ENCODE measurements at places on chromosomes 16 and 17.

DNA sequence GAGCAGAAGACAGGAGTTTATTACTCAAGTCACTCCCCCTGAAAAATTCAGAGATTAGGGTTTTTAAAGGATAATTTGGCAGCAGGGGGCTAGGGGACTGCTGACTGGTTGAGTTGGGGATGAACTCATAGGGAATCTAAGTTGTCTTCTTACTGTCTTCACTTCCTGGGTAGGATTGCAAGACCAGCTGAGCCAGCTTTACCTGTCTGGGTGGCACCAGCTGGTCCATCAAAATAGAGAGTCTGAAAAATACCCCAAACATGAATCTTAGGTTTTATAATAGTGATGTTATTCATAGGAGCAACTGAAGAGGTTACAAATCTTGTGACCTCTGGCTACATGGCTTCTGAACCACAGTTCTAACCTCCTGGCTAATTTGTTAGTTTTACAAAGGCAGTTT lies 157.9 kb downstream of the PPM1E start:
- no peak for DNase-seq

DNA sequence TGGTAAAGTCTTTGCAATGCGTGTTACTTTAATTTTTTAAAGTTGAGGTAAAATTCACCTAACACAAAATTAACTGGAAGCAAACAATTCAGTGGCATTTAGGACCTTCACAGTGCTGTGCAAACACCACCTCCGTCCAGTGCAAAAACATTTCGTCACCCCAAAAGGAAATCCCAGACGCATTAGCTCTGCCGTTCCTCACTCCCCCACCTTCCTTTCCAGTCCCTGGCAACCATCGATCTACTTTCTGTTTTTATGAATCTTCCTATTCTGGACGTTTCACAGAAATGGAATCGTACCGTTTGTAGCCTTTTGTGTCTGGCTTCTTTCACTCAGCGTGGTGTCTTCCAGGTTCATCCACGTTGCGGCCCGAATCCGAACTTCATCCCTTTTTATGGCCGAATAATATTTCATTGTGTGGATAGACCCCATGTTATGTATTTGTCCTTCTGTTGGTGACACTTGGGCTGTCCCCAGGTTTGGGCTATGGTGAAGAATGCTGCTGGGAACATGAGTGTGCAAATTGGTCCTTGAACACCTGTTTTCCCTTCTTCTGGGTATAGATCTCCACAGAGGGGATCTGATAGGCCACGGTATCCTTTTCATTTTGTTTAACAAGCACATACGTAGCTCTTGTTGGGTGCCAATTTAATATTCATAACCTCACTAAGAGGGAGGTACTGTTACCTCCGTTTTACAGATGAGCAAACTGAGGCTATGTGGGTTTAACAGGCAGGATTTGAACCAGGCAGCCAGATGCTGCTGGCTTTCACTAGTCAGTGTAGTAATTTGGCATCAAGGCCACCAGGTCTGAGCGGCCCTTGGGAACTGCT lies 232.0 kb upstream of the GSE1 start:
- no peak for DNase-seq

- DNase-seq = no peak
Measured at GRCh38 chr16:75491876-75492275, 3.4 kb downstream of the CHST6 start.

DNA sequence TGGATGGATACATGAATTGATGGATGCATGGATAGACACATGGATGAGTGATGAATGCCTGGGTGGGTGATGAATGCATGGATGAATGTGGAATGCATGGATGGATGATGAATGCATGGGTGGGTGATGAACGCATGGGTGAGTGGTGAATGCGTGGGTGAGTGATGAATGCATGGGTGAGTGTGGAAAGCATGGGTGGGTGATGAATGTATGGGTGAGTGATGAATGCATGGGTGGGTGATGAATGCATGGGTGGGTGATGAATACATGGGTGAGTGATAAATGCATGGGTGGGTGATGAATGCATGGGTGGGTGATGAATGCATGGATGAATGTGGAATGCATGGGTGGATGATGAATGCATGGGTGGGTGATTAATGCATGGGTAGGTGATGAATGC lies 83.9 kb upstream of the HSBP1 start:
- no peak for DNase-seq

DNA sequence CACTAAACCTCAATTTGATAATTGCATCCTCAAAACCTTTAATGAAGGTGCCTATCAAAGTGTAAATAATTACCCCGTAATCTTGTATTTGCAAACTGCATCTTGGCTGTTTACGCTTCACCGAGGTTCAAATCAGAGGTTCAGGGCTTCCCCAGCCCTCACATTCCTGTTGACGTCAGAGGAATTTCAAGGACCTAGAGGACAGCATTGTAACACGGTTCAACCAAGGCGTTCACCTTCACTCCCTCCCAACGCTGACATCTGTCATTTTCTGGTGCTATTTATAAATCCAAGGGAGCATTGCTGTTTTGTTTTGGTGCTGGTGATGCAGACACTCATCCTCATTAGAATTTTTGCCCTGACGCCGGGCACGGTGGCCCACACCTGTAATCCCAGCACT lies 691.6 kb upstream of the RBFOX1 start:
- no peak for DNase-seq

GRCh38 chr17:41393294-41393693 lies 4.1 kb downstream of the KRT31 start:
- DNase-seq = no peak

- DNase-seq = no peak
Measured at GRCh38 chr16:79267146-79267545, 333.4 kb downstream of the MAF start.

GRCh38 chr16:6146356-6146755 lies 1048.8 kb upstream of the EEF2KMT start:
- DNase-seq = no peak

DNA sequence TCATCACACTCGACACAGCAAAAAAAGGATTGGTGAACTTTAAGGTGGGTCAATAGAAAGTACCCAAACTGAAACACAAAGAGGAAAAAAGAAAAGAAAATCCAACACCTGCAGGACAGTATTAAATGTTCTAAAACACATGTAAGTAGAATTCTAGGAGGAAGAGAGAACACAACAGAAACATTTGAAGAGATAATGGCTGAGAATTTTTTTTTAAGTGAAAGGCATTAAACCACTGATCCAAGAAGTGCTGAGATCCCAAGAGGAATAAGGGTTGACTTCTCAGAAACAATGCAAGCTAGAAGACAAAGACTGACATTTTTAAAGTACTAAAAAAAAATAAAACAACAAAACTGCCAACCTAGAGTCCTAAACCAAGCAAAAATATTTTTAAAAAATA lies 31.6 kb downstream of the VPS53 start:
- no peak for DNase-seq

DNA sequence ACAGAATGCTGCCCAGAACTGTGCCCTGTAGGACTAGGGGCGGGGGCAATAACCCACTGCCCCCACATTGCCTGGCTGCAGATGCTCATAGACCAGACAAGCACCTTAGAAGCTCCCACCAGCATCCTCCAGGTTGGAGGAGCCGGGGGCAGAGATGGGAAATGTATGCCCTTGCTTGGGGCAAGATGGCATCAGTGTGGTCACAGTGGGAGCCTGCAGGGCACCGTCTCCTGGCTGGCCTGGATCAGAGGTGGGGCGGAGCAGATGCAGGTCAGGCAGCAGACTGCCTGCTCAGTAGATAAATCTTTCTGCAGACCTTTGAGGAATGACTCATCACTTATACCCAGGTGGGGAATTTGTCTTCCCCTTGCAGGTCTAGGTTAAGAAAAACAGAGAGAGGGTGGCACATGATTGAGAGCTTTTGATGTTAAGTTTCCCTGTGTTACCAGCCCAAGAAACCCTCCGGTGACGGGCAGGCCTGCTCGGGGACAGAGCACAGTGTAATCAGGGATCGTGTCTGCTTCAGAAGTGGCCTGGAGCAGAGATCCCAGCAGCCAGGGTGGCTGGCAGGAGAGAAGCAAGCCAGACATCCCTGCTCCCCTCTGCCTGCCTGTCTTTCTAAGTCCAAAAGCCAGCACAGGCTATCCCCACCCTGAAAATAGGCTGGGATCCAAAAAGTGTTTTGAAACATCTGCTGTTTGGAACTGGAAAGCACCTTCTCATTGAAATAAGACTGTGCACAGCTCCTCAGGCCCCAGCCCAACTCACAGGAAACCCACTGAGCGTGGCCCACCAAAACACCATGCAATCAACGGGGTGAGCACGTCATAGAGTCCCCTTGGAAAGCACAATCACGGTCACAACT lies 50.7 kb upstream of the RPL38 start:
- DNase-seq = no peak

- no peak for DNase-seq
Measured at GRCh38 chr17:76150712-76151622, 9.9 kb upstream of the FOXJ1 start.
